ENCODE measurements at places on chromosomes 1 and 21. TPM values are rescaled to one million over a fixed set of nuclear protein-coding genes. Genes with fewer than 3 reads are reported as not detected.

S100A16 gene
- total RNA-seq, result 442 TPM

BARHL2 gene
- not detected for total RNA-seq

PLA2G2C gene
- not detected for total RNA-seq

APCS gene
- not detected for total RNA-seq

UBAP2L gene
- total RNA-seq, result 34.3 TPM

All from lung microvascular endothelial cell (primary cell).